ENCODE measurements at places on chromosomes 16 and 17.

GRCh38 chr16:49858200-49859124, 2.5 kb upstream of the ZNF423 start:
- no peak for DNase-seq

GRCh38 chr16:83989300-83989699, 21.3 kb downstream of the NECAB2 start:
- DNase-seq, result no peak

DNA sequence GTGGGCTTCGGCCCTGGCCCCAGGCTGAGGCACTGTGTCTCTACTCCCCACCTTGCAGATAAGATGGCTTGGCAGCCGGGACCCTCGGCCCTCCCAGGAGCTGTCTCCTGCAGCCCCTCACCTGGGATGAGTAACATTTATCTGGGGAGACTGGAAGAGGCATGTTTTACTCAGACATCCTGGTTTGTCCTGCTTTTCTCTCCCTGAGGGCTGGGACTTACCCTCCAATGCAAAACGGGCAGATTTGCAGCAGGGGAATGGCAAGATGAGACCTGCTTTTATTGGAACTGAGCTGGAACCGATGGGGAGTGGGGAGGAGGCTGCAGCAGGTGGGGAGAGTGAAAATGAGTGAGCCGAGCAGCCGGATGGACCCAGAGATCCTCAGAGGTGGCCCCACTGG, 27.3 kb upstream of the UBE2G1 start:
- no peak for DNase-seq

DNA sequence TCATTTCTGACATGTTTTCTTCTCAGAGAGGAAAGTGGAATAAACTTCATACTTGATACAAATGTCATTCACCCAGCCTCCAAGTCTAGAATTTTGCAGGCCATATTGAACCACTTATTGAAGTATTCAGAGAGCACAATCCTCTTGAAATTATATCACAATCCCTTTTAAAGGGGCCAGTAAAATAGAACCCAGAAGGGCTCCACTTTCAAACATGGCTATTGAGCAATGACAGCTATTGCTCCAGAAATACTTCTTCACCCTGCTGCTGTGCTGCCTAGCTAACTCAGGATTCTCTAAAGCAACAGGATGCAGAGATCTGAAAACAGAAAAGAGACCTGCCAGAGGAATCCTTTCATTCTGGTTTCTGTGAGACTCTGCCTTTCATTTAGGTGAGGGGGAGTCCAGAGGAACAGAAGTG, 275.0 kb upstream of the CDH5 start:
- DNase-seq, result no peak

- no peak for DNase-seq
Measured at GRCh38 chr16:68645494-68646388, 631 bp downstream of the CDH3 start.

DNA sequence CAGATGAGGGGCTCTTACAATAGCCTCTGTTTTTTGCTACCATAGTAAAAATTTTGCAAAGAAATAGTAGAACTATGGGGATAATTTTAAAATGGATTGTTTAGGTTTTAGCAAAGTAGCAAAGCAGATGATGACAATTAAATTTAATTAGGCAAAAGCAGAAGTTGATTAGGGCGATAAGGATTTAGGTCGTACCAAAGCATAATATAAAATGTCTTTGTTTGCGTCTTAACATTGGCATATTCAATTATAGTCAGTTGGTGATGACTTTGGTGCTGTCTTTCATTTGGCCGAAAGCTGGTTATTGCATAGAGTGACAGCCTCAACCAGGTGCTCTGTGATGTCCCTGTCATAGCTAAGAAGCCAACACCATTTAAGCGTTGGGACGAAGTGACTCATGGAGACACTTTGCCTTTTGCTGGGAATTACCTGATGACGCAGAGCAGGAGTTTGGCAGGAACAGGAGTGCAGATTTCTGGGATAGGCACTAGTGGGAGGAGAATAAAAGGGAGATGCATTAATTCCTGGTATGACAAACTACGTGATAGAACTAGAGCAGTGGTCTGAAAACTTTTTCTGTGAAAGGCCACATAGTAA, 38.3 kb downstream of the MAP2K6 start:
- DNase-seq, result no peak

DNA sequence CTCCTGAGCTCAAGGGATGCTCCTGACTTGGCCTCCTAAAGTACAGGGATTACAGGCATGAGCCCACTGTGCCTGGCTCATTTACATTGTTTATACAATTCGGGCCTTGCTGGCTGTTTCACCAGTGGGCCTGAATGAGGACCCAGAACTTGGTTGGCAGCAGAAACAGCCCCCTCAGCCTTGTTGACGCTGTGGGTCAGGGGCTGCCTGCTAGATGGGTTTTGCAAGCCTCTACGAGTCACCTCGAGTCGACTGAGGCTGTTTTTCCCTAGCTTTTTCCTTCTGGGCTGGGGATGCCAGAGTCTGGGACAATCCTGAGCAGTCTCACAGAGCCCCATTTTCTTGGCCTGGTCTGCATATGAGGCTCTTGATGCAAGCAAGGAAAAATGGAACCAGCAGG, 16.1 kb downstream of the PPL start:
- DNase-seq, result no peak

DNA sequence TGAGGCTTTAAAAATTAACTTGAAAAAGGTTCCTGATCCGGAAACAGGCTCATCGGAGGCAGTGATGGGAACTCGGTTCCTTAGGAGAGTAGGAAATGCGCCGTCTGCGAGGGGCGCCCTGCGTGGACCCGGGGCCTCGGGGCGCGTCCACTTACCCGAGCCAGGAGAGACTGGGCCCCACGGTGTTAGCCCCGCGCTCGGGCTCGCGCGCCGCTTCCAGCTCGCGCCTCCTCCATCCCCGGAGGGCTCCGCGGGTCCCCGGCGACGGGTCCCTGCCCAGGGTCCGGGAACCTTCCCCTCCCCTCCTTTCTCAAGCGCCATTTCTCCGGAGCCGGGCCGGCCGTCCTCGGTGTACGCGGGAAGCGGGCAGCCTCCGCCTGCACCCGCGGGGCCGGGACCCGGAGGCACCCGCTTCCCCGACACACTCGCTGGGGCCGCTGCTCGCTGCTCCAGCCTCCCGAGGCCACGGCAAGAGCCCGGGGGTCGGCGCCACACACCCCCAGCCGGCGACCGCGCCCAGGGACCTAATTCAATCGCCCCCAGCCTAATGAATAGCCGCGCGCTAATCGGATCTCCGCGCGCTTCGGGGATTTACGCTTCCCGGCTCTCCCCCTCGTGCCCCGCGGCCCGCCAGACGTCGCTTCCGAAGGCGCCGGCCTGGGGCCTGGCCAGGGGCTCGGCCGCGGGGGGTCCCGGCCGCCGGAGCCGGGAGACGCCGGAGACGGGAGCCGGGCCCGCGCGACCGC, 2.2 kb upstream of the BAHCC1 start:
- DNase-seq, result no peak

DNA sequence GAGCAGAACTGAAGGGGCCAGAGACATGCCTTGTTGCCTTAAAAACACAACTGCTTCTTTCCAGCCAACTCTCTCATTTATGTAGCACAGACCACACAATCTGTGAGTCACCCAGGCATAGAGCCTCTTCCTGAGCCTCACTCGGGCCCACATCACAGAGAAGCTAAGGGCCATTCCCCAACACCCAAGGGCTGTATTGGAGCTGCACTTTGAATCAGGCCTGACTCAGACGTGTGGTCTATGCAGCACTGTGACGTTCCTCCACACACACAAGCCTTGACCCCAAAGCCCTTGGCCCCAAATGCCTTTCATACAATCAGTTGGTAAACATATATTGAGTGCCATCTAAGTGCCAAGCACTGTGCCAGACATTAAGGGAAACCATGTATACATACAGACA, 308.9 kb upstream of the DYNLRB2 start:
- DNase-seq, result no peak

- DNase-seq, result no peak
Measured at GRCh38 chr17:58639681-58640080, 52.2 kb downstream of the TEX14 start.

- DNase-seq, result no peak
Measured at GRCh38 chr17:7410634-7411426, 3.2 kb downstream of the NLGN2 start.

- DNase-seq, result no peak
Measured at GRCh38 chr17:68640242-68640989, 39.2 kb upstream of the FAM20A start.

- no peak for DNase-seq
Measured at GRCh38 chr17:40242774-40243173, 23.7 kb downstream of the WIPF2 start.

GRCh38 chr17:14871921-14872320, 393.2 kb downstream of the PMP22 start:
- no peak for DNase-seq

GRCh38 chr16:85642762-85643358, 29.7 kb downstream of the GSE1 start:
- no peak for DNase-seq

DNA sequence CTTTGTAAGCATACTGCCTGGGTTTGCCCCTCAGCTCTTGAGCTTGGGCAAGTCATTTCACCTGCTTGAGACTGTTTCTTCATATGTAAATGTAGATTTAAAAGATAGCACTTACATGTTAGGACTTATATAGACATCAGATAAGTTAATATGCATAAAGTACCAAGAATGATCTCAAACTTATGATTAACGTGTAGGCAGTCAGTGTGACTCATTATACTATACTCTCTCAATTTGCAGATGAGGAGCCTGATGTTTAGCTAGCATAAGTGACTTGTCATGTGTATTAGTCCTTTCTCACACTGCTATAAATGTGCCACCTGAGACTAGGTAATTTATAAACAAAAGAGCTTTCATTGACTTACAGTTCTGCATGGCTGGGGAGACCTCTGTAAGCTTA, 690.5 kb downstream of the KCNJ2 start:
- DNase-seq, result no peak

- DNase-seq, result no peak
Measured at GRCh38 chr16:31130899-31131298, 4.6 kb downstream of the PRSS8 start.

DNA sequence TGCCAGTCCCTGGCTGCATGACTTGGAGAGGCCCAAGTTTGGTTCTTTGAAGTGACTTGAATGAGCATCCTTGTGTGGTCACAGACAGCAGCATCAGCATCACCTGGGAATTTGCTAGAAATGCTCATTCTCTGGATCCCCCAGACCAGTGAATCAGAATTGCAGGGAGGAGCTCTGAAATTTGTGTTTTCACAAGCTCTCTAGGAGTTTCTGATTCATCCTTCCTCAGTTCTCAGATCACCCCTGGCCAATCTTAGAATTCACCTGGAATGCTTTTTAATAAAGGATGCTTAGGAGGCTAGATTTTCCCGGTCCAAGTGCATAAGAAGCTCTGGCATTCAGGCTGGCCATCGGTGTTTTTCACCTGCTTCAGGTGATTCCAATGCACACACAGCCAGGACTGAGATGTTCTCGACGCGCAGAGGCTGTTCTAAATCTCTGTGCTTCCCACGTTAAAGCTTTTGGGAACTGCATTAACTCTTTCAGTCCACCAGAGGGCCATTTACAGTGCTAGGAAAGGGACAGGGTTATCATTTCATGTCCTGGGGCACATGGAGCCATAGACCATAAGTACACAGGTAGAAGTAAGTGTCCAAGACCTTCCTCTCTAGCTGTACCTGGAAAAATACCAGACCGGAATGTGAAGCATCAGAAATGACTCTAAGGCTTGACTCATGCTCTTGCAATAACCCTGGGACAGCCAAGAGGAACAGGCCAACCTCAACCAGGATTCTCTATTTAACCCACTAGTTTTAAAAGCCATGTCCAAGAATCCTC, 85.7 kb upstream of the XYLT1 start:
- no peak for DNase-seq

- no peak for DNase-seq
Measured at GRCh38 chr17:19330271-19330670, 32.3 kb downstream of the B9D1 start.

GRCh38 chr16:85463672-85464382, 149.3 kb upstream of the GSE1 start:
- DNase-seq, result no peak

GRCh38 chr17:59512844-59513385, 52.5 kb upstream of the DHX40 start:
- no peak for DNase-seq

DNA sequence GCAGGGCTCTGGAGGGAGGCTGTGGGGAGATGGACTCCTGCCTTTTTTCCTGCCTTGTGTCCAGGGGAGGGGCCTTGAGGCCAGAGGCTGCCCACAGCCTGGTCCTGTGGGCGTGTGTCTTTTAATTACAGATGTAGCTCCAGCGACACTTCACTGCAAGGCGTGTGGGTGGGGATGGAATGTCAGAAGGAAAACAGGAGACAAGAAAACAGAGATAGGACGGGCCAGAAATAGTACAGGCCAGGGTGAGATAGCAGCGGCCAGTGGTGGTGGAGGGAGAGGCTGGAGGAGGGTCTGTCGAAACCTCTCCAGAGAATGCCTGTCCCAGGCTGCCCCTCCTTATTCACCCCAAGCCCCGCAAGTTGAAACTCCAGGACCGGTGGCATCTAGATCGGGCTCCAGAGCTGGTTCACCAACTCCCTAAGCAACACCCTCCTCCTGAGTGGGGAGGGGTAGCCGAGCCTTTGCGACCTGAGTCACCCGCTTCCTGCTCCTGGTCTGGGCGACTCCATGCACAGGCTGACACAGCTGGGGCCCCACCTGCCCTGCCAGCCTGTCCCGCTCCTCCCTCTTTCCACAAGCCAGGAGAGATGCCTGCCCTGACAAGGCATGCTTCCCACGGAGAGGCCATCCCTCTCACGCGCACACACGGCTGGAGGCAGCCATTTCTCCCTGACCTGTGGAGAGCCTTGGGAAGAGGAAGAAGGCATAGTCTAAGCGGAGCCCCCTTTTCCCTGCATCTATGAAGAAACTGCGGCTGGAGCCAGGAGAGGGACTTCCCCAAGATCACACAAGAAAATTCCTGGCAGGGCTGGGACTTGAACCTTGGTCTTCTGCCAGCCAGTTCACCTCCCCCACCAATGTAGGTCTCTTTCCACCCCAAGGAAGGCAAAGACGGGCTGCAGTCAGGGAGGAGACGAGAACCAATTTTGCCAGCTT, 6.6 kb upstream of the JUP start:
- peak; percentile 75 for DNase-seq

GRCh38 chr16:87764600-87765472, 950 bp downstream of the KLHDC4 start:
- DNase-seq, result no peak

GRCh38 chr16:88200896-88201185, 181.9 kb upstream of the ZNF469 start:
- no peak for DNase-seq
